NCI-H524 (cell line): ENCODE measurements at places on chromosomes 4 and X.

DNA sequence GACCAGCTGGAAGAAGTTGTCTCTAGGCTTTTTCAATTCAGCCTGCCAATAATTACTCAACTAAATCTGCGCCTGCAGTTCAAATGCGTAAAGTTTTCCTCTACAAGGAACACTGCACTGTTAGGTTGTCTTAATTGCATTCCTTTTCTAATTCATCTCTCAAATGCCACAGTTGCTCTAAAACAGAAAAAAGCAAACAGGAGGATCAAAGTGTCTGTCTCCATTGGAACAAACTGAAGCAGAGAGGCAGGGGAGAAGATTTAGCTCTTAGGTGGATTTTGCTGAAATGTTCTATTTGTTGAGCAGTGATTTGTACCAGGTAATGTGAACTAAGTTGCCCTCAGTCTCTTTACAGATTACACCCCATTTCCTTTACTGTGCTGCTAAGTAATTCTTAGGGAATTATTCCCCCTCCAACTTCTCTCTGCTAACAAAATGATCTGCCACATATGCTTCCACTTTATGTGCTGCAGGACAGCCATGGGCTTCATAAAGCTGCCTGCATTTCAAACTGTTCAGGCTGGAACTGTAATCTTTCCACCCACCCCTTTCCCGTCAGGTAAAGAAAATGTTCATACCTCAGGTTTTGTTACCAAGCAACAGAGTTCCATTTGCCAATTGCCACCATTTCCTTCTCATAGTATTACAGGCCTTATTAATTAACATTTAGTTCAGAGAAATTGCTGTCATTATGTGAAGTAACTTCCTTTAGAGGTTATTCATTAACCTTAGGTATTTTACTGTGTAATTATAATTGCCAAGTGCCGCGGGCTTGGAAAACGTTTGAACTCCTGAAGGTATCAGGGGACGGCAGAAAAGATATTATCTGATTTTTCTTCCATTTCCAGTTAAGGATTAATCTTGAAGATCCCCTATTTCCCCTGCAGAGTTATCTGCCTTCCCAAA, 149.3 kb downstream of the SPRY1 start:
- DNase-seq, result no peak

DNA sequence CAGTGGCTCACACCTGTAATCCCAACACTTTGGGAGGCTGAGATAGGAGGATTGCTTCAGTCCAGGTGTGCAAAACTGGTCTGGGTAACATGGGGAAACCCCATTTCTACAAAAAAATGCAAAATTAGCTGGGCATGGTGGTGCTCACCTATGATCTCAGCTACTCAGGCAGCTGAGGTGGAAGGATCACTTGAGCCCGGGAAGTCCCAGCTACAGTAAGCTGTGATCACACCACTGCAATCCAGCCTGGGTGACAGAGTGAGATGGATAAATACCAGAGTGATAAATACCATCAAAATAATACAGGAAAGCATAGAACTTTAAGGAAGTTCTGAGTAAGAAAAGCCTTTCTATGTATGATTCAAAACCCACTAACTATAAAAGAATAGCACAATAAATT, 52.8 kb downstream of the LRBA start:
- DNase-seq, result no peak

DNA sequence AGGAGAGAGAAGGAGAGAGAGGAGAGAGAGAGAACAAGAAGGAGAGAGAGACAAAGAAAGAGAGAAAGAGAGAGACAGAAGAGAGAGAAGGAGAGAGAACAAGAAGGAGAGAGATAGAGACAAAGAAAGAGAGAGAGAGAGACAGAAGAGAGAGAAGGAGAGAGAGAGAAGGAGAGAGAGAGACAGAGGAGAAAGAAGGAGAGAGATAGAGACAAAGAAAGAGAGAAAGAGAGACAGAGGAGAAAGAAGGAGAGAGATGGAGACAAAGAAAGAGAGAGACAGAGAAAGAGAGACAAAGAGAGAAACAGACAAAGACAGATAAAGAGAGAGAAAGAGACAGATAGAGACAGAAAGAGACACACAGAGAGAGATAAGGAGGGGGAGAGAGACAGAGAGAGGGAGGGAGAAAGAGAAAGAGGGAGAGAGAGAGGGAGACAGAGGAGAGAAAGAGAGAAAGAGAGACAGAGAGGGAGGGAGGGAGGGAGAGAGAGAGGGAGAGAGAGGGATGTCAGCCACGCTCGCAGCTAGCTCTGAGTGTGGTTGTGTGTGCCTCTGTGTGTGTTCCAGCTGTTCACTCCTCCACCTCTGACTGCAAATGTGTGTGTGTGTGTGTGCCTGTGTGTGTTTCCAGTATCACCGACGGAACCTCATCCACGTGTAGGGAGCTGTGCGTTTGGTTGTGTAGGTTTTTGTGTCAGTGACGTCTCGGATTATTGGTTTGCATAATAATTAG, 105.8 kb downstream of the CRLF2 start:
- DNase-seq, result no peak

DNA sequence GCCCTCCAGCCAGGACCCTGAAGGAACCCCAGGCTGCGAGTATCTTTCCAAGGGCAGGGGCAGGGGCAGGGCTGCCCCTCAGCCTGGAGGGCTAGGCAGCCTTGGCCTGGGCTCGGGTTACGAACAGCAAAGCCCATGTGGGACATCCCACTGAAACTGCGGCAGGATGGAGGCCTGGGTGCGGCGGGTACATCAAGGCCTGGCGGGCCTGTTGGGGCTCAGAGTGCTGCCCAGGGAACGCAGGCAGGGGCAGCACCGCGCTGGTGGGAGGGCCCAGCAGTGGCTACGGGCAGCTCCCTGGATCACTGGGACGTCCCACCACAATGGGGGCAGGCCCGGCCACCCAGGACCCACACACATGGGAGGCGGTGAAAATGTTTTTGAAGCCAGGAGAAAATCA, 10.9 kb downstream of the NAT8L start:
- no peak for DNase-seq

DNA sequence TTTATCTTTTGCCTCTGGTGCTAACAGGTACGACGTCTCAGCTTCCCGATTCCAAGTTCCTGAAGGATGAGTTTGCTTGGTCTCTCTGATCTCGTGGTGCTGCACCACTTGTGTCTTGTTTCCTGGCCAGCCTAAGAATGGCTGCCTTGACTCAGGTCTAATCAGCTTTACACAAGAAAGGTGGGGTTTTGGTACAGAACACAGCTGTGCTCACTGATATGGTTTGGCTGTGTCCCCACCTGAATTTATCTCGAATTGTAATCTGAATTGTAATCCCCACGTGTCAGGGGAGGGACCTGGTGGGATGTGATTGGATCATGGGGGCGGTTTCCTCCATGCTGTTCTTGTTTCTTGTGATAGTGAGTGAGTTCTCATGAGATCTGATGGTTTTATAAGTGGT, 305.3 kb upstream of the NOCT start:
- DNase-seq, result no peak

DNA sequence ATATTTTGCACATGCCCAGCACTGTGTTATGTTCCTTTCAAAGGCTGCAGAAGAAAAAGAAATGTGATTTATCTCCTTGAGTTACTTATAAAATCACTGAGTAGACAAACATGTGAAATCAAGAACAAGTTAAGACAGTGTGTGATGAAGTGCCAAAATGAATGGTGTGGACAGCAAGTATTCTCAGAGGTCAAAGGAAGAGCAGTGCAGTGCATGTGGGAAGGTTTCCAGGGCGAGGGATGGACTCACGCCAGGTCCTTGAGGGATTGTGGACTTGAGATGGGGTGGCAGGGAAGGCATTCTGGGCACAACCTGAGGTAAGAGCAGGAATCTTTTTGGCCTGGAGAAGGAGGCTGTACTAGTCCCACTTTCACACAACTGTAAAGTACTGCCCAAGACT, 115.5 kb downstream of the FNIP2 start:
- DNase-seq, result no peak

DNA sequence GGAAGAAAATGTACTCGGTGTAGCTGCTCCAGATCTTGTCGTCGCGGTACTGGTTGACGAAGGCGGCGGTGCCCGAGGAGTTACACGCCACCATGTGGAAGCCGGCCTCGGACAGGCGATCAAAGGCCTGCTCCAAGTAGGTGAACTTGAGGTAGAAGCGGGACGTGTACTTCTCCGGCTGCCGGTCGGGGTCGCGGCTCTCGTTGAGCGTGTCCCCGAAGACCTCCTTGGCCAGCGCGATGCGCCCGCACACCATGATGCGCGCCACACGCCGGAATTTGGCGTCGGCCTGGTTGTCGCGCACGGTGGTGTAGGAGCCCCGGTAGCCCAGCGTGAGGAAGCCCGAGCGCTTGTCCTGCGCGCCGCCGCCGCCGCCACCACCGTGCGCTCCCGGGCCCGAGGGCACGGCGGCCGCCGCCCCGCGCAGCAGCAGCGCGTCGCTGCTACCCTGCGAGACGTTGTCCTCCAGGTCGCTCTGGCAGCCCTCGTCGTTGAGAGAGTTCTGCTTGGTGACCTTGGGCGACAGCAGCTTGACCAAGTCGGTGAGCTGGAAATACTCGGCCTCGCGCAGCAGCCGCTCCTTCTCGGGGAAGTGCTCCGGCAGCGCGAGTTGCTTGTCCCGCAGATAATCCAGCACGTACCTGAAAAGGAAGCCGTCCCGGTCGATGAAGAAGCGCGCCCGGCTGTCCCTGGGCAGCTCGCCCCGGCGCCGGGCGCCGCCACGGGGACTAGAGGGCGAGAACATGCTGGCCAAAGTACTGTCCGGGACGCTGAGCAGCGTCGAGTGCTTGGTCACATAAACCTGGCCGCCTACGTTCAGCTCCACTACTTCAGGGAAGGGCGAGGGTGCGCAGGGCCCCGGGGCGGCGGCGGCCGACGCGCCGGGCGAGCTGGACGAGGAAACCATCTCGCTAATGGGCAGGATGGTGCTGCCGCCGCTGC, 775 bp downstream of the KCTD8 start:
- DNase-seq, result peak; percentile 72

GRCh38 chr4:181948839-181949382, 294.3 kb upstream of the TENM3 start:
- no peak for DNase-seq

DNA sequence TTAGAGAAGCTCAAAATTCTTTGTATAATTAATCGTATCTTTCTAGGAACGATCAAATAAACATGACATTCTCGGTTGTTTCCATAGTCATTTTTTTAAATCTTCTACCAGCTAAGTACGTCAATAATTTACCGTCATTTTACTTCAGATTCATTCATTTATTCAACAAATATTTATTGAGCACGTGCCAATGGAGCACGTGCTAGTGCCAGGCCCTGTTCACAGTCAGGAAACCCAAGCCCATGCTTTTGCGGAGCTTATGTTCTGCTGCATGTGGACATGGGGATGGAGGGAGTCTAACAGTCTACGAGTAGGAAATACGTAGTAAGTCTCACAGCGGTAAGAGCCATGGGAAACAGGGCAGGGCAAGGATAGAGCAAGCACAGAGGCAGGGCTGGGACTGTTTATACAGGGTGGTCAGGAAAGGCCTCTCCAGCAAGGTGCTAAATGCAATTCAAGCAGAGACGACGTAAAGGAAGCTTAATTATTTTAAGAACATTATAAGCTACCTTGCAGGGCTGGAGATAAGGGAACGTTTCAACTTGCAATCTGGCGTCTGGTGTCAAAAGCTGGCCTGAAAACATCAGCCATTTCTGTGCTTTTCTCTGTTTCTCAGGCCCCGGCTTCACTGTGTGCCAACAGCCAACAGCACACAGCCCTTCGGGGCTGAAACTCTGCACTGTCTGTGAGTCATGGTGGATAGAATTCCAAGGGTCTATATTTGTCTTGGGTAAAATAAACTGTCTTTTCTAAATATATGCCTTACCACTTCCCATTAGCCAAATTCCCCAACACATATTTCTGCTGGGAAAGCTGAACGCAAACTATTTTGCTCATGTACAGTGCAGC, 517.1 kb upstream of the ZFP42 start:
- no peak for DNase-seq

- DNase-seq, result no peak
Observed at GRCh38 chrX:119503484-119503861, 35.2 kb downstream of the SLC25A5 start.

- DNase-seq, result no peak
Observed at GRCh38 chrX:14125462-14125861, 95.8 kb upstream of the GEMIN8 start.

DNA sequence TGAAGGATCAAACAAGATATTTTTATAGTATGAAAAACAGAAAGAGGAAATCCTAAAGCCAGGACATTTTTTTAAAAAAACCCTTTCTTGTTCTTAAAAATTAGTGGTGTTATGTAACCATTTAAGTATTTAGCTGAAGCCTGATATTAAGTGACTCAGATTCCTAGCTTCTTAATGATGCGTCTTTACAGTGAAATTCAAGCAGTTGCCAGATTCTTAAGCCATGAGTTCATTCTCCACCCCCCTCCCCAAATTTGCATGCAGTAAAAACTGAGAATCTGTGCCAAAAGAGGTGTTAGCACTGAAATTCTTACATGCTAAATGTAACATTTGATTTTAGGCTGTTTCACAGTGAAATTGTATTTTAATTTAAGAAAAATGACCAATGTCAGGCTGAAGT, 180.8 kb downstream of the RAPGEF2 start:
- DNase-seq, result no peak

- no peak for DNase-seq
Observed at GRCh38 chrX:20071511-20072079, 45.1 kb downstream of the MAP7D2 start.

GRCh38 chr4:76341063-76341462, 34.5 kb downstream of the STBD1 start:
- no peak for DNase-seq

DNA sequence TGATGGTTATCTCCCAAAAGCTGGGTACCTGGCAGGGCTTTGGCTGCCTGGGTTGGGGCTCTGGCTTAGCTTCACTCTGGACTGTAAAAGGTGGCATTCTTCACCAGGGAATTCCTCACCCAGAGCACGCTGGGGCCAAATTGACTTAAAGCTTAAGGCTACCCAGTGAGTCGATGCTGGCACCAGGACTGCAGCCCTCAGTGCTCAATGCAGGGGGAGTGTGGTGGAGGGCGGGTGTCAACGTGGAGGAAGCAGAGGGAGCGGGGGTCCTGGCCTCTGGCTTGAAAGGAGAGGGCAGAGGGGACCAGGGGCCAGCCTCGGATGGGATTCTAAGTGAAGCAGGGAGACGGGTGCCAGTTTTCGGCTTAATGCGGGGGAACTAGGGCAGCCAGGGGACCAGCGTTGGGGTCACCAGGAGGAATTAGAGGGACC, 446 bp upstream of the FAM50A start:
- DNase-seq, result peak; percentile 10
